ENCODE measurements at places on chromosomes 12 and 14.

DNA sequence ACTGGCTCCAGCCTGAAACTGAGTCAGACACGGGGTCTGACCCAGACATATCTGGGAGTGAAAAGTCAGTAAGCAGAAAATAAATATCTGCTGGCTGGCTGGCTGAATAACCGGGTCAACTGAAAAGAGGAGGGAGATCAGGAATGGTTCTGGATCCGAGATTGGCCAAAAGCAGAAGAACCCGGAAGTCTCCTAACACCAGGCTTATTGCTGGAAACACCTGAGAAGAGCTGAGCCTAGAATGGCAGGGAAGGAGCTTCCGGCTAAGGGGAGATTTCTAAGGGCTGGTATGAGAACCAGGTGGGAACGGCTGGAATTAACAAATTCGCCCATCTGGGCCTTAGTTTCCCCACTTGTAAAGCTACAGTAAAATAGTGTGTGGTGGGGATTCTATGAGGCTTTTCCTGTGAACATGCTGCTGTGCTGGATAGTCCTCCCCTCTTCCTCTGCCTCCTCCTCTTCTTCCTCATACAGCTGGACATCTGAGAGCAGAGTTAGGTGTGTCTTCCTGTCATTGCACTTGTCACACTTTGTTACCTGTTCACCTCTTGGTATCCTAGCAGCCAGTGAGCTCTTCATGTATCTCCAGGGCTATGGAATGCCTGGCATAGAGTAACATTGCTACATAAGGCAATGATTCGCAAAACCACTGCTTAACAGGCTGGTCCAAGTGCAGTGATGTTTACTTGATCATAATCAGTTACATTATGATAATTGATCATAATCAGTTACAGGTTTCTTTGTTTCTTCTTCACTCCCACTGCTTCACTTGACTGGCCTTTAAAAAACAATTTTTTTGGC, 2.0 kb upstream of the SHMT2 start:
- no peak for DNase-seq

- DNase-seq: no peak
Measured at GRCh38 chr14:79514700-79515099, 696.6 kb downstream of the DIO2 start.

DNA sequence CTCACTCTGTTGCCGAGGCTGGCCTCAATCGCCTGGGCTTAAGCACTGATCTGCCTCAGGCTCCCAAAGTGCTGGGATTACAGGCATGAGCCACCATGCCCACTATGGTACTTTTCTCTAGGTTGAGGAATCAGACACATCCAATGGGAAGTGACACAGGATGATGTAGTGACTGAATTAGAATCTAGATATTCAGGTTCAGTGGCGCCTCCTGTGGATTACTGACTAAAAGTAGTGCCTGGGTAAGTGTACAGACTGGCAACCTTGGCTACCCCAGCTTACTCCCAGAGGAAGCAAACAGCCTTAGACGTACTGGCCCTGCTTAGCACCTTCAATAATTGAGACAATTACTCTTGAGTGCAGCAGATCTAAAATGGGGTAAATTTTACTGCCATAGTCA, 22.8 kb downstream of the GALNT8 start:
- DNase-seq: no peak

- no peak for DNase-seq
Measured at GRCh38 chr14:103091041-103091882, 3.3 kb upstream of the EXOC3L4 start.

- DNase-seq: no peak
Measured at GRCh38 chr14:102351023-102351422, 11.7 kb downstream of the CINP start.

GRCh38 chr14:36227802-36228201, 51.3 kb upstream of the PTCSC3 start:
- no peak for DNase-seq

GRCh38 chr12:5948696-5949095, 3.6 kb upstream of the ANO2 start:
- no peak for DNase-seq

- no peak for DNase-seq
Measured at GRCh38 chr12:57897286-57897974, 43.9 kb upstream of the ATP23 start.

DNA sequence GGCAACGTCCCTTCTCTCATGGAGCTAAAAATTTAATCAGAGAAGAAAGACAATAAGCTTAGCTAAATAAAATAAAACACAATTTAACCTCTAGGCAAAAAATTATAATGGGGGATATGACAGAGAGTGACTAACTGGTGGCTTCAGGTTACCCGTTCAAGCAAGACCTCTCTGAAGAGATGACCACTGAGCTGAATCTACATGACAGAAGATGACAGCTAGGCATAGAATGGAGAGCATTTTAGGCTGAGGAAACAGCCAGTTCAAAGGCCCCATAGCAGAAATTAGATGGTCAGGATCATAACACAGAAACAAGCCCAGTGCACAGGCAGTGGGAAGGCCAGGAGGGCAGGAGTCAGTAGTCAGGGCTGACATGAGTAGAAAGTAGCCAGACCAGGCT, 1094.3 kb downstream of the VRK1 start:
- no peak for DNase-seq

- no peak for DNase-seq
Measured at GRCh38 chr12:46558677-46559076, 186.1 kb upstream of the SLC38A2 start.

GRCh38 chr12:68980476-68981212, 47.7 kb upstream of the CPM start:
- no peak for DNase-seq

- no peak for DNase-seq
Measured at GRCh38 chr12:114700392-114701103, 16.6 kb upstream of the TBX3 start.

- DNase-seq: no peak
Measured at GRCh38 chr12:78560633-78561032, 303.9 kb upstream of the SYT1 start.

GRCh38 chr14:29953501-29953900, 25.9 kb upstream of the PRKD1 start:
- no peak for DNase-seq

All from nucleus accumbens (tissue), 56 donors.